Endothelial cell of umbilical vein (primary cell): ENCODE measurements at places on chromosomes 3 and 15. TPM values are rescaled to one million over a fixed set of nuclear protein-coding genes. Genes with fewer than 3 reads are reported as not detected.

LCMT2 gene
- 5.0 and 6.1 TPM in 2 replicates for total RNA-seq

TMEM212 gene
- not detected in 2 replicates for total RNA-seq

IGDCC3 gene
- not detected in 2 replicates for total RNA-seq

SLC12A6 gene
- 27.1 and 29.4 TPM in 2 replicates for total RNA-seq

ZBTB38 gene
- 83.4 and 85.2 TPM in 2 replicates for total RNA-seq

RBSN gene
- total RNA-seq: 23.1 and 23.6 TPM in 2 replicates

SERINC4 gene
- 0.12 TPM in 1 of 2 replicates, not detected in the other for total RNA-seq

CFAP92 gene
- 0.21 and 0.62 TPM in 2 replicates for total RNA-seq

CHRM5 gene
- not detected in 2 replicates for total RNA-seq

LRRIQ4 gene
- not detected in 2 replicates for total RNA-seq

OXTR gene
- 0.40 and 0.67 TPM in 2 replicates for total RNA-seq

ZIC1 gene
- not detected in 2 replicates for total RNA-seq

LIPC gene
- total RNA-seq: not detected in 2 replicates

ITGA11 gene
- total RNA-seq: 0.18 and 0.58 TPM in 2 replicates

ALDH1L1 gene
- not detected in 2 replicates for total RNA-seq

HRH1 gene
- total RNA-seq: 16.2 and 22.0 TPM in 2 replicates

ARGFX gene
- total RNA-seq: not detected in 2 replicates

PRSS50 gene
- not detected in 2 replicates for total RNA-seq

WDR53 gene
- 13.0 and 15.3 TPM in 2 replicates for total RNA-seq

GATA2 gene
- total RNA-seq: 62.2 and 63.9 TPM in 2 replicates

CNTN3 gene
- not detected in 2 replicates for total RNA-seq

LRRC31 gene
- total RNA-seq: not detected in 2 replicates

MYO5C gene
- total RNA-seq: 18.4 and 19.4 TPM in 2 replicates
